ENCODE measurements at places on chromosomes 3 and 15. TPM values are rescaled to one million over a fixed set of nuclear protein-coding genes. Genes with fewer than 3 reads are reported as not detected.

Gene VGLL3
- 0.10 TPM for total RNA-seq

Gene SPATA12
- total RNA-seq, result 0.22 TPM

Gene GOLGA6L24
- total RNA-seq, result not detected

Gene SPSB4
- 0.57 TPM for total RNA-seq

Gene RBPMS2
- total RNA-seq, result 11.6 TPM

DNA sequence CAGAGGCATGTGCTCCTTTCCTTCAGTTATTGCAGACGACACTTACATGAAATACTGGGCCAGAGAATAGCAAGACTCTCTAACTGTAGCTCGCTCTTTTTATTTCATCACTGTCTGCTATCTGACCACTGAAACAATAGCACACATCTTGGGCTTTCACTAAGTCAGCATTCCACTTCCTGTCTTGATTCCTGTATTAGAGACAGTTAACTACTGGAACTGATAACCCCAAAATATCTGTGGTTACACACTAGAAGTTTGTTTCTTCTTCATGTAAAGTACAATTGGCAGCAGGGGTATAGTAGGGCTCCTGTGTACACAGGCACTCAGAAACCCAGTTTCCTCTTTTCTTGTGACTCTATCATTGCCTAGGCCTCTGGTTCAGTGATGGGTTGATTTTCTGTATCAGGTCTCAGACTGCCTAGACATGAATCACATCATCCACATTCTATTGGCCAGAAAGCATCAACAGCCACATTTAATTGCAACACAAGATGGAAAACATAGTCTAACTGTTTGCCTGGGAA lies 230.2 kb upstream of the CD96 start:
- no peak for DNase-seq

DNA sequence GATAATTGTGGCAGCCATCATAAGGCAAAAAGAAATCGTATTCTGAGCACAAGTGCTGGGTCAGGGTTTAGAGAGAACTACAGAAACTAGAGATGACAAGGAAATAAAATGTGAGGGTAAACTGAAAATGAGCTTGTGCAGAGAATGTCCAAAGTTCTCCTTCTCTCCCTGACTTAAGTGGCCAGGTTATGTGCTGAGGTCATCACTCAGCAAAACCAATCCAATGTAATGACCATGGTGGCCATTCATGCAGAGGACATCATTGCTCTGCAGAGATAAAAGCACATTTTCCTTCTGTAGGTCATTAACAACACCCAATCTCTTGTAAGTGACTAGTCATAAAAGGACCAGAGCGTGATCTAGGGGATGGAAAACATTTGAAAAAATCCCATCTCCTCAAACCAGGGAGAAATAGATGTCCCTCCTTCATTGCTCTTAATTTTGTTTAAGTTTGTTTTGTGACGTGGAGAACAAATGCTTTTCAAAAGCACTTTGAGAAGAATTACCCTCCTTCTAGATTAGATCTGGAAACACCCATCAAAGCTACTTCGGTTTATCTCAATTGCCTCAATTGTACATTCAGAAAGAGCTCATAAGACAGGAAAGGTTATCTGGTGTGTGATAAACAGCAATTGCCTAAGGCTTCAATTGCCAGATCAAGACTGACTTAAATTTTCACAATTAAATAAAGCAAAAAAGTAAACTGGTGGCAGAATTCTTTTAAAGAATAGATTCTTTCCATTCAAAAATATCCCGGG lies 173.4 kb downstream of the SERPINI1 start:
- no peak for DNase-seq

DNA sequence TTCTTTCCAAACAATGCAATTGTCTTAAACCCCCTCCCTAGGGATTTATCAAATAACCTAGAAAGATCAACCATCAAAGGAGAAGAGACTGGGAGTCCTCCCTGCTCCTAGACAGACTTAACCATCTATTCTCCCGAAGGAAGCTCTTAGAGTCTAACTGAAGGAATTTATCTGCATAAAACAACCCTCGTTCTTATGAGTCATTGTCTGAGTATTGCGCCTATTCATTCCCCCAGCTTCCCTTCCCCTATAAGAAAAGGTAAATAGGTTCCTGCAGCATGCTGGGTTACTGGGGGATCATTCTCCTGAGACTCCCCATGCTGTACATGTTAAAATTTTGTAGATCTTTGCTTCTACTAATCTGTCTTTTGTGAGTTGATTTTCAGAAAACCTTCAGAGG lies 412.7 kb downstream of the OCA2 start:
- no peak for DNase-seq

GRCh38 chr15:75397494-75397893 lies 29.1 kb upstream of the MAN2C1 start:
- no peak for DNase-seq

DNA sequence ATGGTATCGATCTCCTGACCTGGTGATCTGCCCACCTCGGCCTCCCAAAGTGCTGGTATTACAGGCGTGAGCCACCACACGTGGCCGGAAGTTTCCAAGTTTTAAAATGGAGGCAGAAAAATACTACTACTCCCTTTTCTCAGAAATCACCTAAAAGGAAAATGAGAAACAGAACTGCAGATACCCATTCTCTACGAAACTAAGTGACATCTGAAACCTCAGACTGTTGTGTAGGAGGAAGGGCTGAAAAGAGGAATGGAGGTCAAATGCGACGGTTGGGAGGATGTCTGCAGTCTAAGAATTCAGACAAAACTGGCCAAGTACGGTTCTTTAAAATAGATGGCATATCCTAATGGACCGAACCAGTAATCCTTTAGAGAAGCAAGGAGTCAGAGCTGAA lies 24.1 kb downstream of the WDR48 start:
- no peak for DNase-seq

DNA sequence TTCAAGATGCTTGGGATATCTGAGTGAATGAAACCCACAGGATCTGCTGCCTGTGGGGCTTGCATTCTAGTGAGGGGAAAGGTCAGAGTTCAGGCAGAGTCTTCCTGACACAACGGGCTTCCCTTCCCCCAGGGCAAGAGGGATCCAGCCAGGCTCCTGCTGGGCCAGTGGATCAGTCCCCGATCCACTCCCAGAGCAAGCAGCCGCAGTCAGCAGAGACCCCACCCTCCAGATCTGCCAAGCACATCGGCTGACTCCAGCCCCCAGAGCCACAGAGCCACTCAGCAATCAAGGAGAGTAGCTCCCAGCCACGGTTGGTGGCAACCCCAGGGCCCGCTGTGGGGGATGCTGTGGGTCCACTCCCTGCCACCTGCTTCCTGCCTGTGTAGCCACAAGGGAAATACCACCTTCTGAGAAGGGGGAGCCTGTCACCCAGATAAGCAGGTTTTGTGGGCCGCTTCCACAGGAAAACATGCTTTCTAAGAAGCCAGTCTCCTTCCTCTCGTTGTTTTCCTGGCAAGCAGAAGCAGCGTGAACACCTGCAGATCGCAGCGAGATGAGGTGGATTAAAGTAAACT lies 44.9 kb downstream of the CPN2 start:
- no peak for DNase-seq

DNA sequence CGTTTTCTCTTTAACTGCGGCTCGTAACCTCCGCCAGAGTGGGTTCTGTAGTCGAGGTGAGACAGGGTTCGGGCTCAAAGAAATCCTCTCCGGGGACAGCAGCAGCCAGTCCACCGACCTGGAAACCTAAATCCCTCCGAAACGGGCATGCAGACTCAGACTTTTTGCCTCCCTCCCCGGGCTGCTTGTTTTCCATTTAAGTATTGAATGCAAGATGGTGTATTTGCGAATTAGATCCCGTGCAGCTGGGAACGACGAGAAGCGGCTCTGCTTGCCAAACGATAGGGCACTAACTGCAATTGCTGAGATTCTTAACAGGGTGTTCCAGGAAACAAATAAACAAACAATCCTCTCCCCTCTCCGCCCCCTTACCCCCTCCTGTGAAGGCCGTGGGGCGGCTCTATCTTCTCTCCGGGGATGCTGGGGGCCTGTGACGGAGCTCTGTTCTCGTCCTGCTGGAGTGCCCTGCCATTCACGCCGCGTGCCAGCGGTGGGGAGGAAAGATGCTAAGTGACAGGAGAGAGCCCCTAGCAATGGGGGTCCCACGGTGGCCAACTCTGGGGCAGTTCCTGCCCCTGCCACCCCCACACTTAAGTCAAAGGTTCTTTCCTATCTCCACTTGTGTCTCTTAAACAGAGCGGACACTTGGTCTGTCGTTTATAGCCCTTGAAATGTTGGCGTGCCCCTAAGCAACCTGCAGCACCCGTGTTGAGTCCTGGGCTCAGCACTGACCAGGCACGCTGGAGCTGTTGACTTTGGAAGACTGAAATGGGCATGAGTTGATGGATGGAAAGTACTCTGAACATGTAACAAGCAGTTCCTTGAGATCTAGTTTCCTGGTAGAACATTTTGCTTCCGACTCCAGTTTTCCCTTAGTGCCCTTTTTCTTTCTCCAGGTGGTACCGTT lies 1.3 kb upstream of the ETV5 start:
- no peak for DNase-seq

All from HCT116 (cell line).